ENCODE measurements at places on chromosomes 1 and 21.
A peak's percentile ranks its signal among the peaks of the same experiment; 100 is the strongest.

DNA sequence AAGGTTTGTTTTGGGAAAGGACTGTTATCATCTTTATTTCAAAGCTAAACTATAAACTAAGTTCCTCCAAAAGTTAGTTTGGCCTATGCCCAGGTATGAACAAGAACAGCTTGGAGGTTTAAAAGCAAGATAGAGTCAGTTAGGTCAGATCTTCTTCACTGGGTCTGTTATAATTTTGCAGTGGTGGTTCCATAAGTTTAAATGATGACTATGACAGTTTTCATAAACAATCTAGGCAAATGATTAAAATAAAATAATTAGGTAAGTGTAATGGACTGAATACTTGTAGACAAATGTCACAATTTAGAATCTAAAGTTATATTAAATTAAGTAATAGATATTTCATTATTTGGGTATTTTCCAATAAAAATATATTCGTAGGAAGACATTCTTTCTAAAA is 21.4 kb upstream of the PLA2G5 start:
- no peak for DNase-seq

DNA sequence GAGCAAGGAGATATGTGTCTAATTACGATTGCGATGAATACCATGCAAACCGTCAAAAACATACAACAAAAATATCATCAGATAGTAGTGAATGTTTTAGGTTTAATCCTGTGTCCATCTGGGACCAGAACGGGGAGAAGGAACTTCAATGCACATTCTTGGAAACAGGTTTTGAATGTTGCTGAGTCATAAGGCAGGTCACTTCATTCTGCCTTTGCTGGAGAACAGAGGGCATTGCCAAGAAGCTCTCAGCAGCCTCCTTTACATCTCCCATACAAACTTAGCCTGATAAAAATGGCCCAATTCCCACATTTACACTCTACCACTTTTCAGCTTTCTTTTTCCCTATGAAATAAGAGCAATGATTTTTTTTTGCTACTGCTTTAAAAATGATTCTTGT is 78.0 kb upstream of the KCNJ6 start:
- no peak for DNase-seq

GRCh38 chr1:146013559-146013922 is 8.0 kb downstream of the HJV start:
- no peak for DNase-seq

- no peak for DNase-seq
Measured at GRCh38 chr1:152673016-152673415, 2.1 kb upstream of the LCE2C start.

DNA sequence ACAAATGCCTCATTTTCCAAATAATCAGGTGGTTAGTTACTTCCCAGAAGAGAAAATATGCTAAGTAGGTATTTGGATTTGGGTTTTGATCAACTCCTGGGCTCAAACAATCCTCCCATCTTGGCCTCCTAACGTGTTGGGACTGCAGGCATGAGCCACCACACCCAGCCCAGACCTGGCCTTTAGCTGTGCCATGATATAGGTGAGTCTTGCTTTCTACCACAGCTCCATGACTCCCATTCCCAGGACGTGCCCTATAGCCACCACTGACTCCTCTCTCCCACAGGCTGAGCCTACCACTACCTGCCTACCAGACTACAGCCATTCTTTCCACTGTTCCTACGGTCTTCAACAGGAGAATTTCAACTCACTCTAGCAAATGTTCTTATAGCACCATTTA is 1.8 kb upstream of the SLC1A7 start:
- no peak for DNase-seq

GRCh38 chr1:20717452-20718342 is at the start of gene KIF17:
TSS of gene KIF17 (minus strand) at chr1:20718007. CDS start at chr1:20717706, 301 bp downstream.
- DNase-seq, result peak; percentile 45

- DNase-seq, result no peak
Measured at GRCh38 chr1:18884419-18884717, 18.0 kb downstream of the ALDH4A1 start.

GRCh38 chr1:3146907-3147306 is 77.9 kb downstream of the PRDM16 start:
- no peak for DNase-seq

DNA sequence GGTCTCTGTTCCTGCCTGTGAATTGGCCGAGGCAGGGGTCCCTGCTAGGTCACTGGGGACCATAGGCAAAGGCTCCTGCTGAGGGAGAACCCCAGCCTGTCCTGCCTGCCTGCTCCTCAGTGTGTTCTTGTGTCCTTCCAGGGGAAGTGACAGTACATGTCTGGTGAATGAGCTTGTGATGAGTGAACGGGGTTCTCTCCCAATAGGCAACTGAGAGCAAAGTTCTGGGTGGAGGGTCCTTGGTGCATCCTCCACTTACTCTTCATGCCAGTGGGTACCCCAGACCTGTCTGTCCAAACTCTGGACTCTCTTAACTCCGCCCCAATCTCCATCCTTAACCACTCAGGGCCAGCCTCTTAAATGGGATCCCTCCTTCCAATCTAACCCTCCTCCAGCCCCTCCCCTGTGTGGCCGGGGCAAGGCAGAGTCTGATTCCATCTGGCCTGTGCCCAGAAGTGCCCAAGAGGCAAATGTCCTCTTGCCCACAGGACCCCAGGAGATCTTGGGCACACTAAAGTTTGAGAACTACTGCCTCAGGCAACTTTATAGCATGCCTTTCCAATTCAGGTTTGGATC is 2.0 kb downstream of the XKR8 start:
- DNase-seq, result no peak

DNA sequence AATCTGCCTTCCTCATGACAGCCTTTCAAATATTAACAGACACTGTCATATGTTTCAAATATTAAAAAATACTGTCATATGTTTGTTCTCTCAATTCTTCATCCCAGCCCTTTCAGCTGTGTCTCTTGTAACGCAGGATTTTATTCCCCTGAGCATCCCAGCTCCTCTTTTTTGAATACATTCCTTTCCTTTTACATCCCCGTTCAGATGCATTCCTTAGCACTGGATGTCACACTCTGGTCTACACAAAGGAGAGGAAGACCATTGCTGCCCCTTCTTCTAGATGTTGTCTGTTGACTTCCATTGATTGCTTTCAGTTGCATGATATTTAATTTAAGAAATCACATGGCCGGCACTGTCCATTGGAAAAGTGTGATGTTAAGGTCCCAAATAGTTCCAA is 117.4 kb upstream of the PAXBP1 start:
- DNase-seq, result no peak

GRCh38 chr1:2061065-2061778 is 11.0 kb downstream of the PRKCZ start:
- DNase-seq, result no peak

DNA sequence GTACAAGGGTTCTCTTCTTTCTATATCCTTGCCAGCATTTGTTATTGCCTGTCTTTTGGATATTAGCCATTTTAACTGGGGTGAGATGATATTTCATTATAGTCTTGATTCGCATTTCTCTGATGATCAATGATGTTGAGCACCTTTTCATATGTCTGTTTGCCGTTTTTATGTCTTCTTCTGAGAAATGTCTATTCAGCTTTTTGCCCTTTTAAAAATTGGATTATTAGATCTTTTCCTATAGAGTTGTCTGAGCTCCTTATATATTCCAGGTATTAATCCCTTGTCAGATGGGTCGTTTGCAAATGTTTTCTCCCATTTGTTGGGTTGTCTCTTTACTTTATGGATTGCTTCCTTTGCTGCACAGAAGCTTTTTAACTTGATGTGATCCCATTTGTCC is 19.4 kb upstream of the MRPS14 start:
- no peak for DNase-seq

DNA sequence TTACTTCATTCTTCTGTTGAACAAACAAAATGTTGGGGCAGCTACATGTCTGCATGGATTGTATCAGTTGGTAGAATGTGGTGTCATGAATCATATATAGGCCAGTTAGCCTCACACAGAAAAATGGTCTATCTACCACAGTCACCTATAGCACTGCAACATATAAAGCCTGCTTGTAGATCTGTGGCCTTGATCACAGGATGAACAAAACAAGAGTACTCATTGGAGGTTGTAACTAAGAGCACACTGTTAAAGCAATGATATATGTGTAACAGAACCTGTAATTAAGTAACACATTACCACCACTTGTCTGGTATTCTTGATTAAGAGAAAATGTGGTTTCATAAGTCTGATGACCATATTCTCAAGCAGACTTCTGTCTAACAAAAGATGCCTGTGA is 167.3 kb upstream of the SGIP1 start:
- no peak for DNase-seq
